AG08396 (cell line): ENCODE measurements at places on chromosomes 13 and 19.

DNA sequence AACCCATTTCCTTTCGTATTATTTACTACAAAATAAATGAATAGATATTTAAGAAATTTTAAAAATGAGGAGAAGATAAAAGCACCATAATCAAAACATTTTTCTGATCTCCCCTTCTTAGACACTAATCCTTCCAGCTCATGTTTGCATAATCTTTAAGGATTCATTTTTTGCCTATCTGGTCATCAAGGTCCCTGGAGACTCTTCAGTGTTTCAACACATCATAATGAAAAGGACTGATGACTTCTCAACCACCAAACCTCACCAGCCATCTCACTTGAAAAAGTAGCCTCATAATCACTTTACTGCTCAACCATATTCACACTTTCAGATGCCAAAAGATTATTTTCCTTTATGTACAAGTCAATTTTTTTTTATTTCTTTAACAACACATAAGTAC lies 80.1 kb downstream of the DCLK1 start:
- DNase-seq, result no peak

DNA sequence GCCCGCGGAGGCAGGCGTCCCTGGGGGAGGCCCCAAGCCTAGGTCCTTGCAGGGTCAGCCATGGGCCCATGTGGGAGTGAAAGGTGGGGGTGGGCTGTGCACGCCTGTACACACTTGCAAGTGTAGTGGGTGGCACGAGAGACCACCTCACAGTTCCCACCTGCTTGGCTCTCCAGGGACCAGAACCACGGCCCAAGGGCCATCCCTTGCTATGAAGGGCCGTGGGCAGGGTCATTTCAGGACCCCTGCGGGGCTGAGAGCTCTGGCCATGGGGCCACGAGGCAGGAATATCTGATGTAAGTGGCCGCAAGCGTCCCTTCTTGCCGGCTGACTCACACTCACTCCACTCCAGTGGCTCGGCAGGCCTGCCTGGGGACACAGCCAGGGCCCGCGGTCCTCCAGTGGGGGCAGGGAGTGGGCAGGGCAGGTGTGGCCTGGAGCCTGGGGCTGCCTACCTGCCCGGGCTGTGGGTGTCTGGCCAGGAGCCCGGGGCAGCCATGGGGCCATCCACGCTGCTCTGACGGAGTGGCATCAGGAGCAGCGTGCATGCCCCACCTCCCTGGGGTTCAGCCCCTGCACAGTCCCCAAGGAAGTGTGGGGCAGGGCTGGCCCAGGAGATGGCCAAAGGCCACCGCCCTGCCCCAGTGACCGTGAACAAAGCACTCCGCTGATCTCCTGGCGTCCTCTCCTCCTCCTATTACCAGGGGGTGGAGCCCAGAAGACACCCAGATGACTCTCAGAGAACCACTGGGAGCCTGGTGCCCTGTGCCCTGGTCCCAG lies 8.6 kb upstream of the MKNK2 start:
- DNase-seq, result no peak

- DNase-seq, result no peak
Observed at GRCh38 chr19:30908262-30908771, 440.9 kb downstream of the TSHZ3 start.

DNA sequence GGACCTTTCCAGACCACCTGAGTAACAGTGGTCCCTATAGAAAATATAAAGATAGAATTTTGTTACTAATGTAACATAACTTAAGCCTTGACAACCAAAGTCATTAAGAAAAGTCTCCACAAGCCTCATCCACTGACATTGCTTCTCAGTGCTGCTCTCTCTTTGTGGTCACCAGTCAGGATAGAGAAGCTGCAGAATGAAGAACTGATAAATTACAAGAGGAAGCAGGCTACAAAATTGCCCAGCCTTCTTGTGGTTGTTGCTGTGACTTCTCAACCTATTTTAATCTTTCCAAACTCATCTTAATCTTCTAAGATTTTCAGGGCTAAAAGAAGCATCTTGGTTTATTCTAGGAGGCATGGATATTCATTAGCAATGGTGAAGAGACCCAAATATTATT lies 343.8 kb downstream of the MZT1 start:
- DNase-seq, result no peak
